ENCODE measurements at places on chromosomes 1 and 21. TPM values are rescaled to one million over a fixed set of nuclear protein-coding genes. Genes with fewer than 3 reads are reported as not detected.
A peak's percentile ranks its signal among the peaks of the same experiment; 100 is the strongest.

DNA sequence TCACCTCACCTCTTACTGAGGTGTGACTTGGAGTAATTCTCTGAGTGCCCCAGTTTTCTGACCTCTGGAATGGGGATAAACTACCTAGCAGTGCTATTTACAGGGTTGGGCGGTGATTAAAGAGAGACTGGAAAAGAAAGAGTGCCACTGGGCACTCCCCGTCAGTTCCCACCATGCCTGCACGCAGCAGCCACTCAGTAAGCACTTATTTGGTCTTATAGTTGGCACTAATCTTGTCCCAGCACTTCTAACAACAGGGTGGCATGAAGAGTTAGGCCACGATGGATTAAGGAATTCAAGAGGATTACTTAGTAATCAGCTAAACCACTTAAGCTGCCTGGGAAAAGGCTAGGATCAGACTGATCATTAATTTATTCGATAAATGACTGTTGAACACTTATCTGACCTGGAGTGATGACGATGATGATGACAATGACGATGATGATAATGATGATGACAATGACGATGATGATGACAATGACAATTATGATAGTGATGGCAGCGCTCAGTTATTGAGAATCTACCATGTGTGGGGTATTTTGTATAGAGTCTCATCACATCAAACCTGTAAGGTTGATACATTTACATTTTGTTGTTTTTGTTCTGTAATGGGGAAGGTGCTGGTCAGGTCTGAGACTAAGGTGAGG, 5.4 kb downstream of the CITED4 start:
- no peaks in the 10 kb centered on the region for H3K36me3 ChIP-seq
- no peak overlapping the region for H3K4me3 ChIP-seq
- DNase-seq = no peak
- no peak overlapping the region for H3K27ac ChIP-seq

RHD gene
- not detected for total RNA-seq

- H3K27me3 ChIP-seq = no peaks in the 10 kb centered on the region
- no peak overlapping the region for H3K4me3 ChIP-seq
- DNase-seq = no peak
- no peaks in the 10 kb centered on the region for H3K36me3 ChIP-seq
Observed at GRCh38 chr1:37415611-37416244, 58.7 kb upstream of the ZC3H12A start.

GRCh38 chr1:41325801-41326200, 35.4 kb upstream of the FOXO6 start:
- no peak overlapping the region for H3K4me3 ChIP-seq
- no peak for DNase-seq
- H3K36me3 ChIP-seq = no peaks in the 10 kb centered on the region
- H3K4me1 ChIP-seq = peaks cover 12% of the 10 kb centered on the region
- no peaks in the 10 kb centered on the region for H3K27me3 ChIP-seq
- H3K27ac ChIP-seq = no peak overlapping the region

DNA sequence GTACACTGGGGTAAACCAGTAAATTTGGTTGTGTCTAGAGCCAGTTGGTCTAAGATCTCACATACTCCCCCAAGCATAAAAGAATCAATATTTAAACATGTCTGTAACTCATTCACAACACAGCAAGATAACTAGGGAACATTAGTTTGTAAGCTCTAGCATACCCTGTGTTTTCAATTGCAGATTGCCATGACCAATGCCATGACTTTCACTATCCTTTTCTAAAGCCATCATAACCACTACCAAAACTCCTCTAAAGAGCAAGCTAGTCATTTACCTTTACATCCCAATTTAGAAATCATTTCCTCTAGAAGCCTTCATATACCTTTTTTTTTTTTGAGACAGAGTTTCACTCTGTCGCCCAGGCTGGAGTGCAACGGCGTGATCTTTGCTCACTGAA, 56.5 kb upstream of the PLA2G4A start:
- no peaks in the 10 kb centered on the region for H3K4me1 ChIP-seq
- H3K27me3 ChIP-seq = no peaks in the 10 kb centered on the region
- H3K27ac ChIP-seq = no peak overlapping the region
- DNase-seq = no peak
- H3K4me3 ChIP-seq = no peak overlapping the region
- no peaks in the 10 kb centered on the region for H3K36me3 ChIP-seq

SCAMP3 gene
- 59.7 TPM for total RNA-seq

- H3K27ac ChIP-seq = peak overlapping the region; percentile 5
- no peak for DNase-seq
- H3K27me3 ChIP-seq = no peaks in the 10 kb centered on the region
- no peak overlapping the region for H3K4me3 ChIP-seq
- peaks cover 26% of the 10 kb centered on the region for H3K4me1 ChIP-seq
- peaks cover 10% of the 10 kb centered on the region for H3K36me3 ChIP-seq
Observed at GRCh38 chr1:28326984-28327383, 1.9 kb upstream of the MED18 start.

DNA sequence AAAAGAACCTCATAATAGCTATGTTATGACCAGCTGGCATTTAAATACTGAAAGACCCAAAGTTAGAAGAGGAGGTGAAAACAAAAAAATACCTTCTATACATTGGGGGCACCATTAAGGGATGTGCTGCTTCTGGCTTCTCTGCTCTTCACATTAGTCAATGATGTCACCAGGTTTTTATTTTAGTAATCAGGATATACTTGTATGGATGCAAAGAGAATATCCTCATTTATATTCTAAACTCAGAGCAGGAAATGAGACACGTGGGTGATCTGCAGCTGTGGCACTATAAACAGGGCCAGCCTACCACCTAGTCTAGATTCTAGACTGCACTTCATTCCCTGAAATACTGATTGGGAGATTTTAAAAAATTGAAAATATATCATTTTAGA, 51.2 kb downstream of the WLS start:
- DNase-seq = no peak
- no peaks in the 10 kb centered on the region for H3K36me3 ChIP-seq
- no peaks in the 10 kb centered on the region for H3K27me3 ChIP-seq
- H3K27ac ChIP-seq = no peak overlapping the region
- H3K4me1 ChIP-seq = no peaks in the 10 kb centered on the region

DNA sequence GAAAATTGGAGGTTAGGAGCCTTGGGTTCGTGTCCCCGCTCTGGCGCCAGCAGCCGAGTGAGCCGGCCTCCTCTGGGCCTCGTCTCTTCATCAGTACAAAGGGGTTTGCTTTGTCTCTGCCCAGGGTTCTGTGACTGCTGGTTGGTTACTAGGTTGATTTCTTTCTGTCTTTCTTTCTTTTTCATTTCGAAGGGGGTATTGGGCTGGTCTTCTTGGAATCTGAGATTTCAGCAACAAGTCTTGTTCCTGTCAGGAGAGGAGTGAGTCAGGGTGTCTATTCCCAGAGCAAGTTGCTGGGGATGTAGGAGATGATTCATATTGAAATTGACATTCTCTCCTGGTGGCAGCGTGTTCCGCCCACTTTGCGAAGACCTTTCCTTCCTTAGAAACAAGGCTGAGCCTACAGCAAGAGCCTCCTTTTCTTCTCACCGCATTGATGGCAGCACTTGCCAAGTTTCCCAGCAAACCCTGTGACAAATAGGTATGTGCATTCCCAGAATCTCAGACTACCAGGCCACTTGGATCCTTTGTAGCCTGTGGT, 79.2 kb downstream of the MAN1C1 start:
- no peaks in the 10 kb centered on the region for H3K27me3 ChIP-seq
- H3K36me3 ChIP-seq = no peaks in the 10 kb centered on the region
- H3K27ac ChIP-seq = no peak overlapping the region
- DNase-seq = no peak

TRAF3IP3 gene
- 354 TPM for total RNA-seq

DNA sequence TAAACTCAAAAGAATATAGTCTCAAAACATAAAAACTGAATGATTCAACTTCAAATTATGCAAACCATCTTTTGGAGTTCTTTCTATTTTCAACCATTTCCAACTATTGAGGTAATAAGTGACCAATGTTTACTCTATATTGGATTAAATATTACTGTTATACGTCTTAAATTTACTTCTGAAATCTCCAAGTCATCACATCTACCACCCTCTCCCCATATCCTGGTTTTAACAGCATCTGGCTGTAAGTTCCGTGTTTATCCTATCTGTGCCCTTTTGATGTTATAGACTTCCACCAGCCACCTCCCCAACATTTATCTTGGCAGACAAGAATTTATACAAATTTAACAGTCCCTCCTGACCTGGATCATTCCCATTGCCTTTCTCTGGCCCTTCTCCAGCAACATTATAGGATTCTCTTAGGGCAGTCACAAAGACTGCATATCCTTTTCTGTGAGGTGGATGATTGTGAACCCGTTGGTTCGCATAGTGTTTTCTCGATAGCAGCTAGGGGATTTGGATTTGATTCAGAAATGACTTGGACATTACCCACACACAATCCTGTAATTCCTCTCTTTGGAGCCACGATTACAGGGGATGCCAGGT, 313.4 kb upstream of the FMN2 start:
- no peaks in the 10 kb centered on the region for H3K36me3 ChIP-seq
- H3K4me3 ChIP-seq = no peak overlapping the region
- H3K4me1 ChIP-seq = no peaks in the 10 kb centered on the region
- H3K27ac ChIP-seq = no peak overlapping the region
- no peak for DNase-seq

- H3K27me3 ChIP-seq = no peaks in the 10 kb centered on the region
- no peak overlapping the region for H3K4me3 ChIP-seq
- no peak for DNase-seq
Observed at GRCh38 chr1:19080721-19081120, 124.2 kb upstream of the IFFO2 start.

PROK1 gene
- not detected for total RNA-seq

OVAAL gene
- not detected for total RNA-seq

CLCA4 gene
- total RNA-seq = not detected

KCNT2 gene
- total RNA-seq = not detected

SMYD3 gene
- 46.1 TPM for total RNA-seq
